ENCODE measurements at places on chromosomes 7 and 10. TPM values are rescaled to one million over a fixed set of nuclear protein-coding genes. Genes with fewer than 3 reads are reported as not detected.

DNA sequence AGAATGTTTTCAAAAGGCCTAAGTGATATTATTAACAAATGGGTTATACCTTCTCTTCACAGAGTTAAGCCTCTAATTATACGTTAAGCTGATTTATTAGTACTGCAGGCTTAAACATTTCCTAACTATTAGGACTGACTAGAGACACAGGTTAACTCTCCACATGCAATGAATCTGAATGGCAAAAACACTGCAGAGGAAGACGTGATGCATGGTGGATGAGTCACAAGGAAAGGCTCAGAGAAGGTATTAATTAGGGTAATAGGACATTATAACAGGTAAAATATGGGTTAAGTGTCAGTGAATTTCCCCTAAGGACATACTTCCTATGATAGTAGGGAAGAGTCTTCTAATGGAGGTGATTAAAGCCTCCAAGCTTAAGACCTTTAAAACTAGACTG, 24.7 kb upstream of the SEM1 start:
- DNase-seq, result no peak

- no peak for DNase-seq
Measured at GRCh38 chr7:5435291-5436002, 11.8 kb upstream of the TNRC18 start.

DNA sequence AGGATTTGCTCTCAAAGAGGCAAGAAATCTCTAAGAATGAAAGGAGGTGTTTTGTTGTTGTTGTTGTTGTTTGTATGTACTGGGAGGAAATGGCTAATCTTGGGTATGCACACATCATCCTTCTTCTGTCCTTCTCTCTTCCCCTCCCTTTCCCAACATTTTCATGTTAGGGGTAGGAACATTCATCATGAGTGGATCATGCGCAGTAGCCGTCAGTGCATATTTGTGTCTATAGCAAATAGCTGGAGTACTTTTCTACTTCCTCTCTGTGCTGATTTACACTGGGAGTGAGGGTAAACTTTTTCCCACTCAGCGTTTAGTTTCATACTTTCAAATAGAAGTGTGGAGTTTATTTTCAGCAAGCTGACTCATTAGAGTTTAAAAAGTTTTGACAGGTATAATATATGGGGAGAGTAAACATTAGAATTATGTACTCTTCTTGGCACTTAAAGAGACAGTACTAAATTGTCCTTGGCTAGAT, 80.5 kb upstream of the PRKG1 start:
- peak; percentile 85 for DNase-seq

DNA sequence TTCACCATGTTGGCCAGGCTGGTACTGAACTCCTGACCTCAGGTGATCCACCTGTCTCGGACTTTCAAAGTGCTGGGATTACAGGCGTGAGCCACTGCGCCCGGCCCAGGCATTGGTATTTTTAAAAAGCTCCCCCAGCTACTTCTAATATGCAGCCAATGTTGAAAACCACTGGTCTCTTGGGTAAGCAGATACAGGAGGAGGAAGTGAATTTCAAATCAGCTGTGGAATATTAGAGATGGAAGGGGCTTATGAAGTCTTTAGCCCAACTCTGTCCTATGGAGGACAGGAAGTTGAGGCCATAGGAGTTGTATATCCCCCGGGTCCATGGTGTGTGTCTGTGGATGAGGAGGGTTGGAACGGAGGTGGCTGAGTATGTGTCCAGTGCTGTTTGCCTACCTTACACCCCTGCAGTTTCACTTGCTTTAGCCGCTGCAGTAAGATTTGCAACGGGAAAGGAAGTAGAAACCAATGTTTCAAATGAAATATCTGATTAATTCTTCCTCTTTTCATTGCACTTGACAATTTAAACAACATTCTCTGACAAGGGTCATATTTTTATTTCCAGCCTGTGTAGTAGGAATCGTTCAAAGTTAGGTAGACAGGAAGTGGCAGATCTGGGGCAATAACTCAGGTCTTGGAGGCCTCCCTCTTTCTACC, 3.4 kb downstream of the PDE6C start:
- DNase-seq, result no peak

GRCh38 chr7:124764847-124765400, 668 bp downstream of the GPR37 start:
- peak; percentile 23 for DNase-seq

- no peak for DNase-seq
Measured at GRCh38 chr10:11808808-11809207, 14.3 kb upstream of the PROSER2 start.

- DNase-seq, result no peak
Measured at GRCh38 chr7:65422670-65423069, 49.0 kb downstream of the ZNF92 start.

IL15RA gene
- total RNA-seq, result 5.9 TPM

C10orf62 gene
- total RNA-seq, result not detected
